ENCODE measurements at places on chromosomes 3 and 15.

- DNase-seq, result no peak
These were observed 260.5 kb upstream of the TPRG1 start for GRCh38 chr3:188911026-188911850.

DNA sequence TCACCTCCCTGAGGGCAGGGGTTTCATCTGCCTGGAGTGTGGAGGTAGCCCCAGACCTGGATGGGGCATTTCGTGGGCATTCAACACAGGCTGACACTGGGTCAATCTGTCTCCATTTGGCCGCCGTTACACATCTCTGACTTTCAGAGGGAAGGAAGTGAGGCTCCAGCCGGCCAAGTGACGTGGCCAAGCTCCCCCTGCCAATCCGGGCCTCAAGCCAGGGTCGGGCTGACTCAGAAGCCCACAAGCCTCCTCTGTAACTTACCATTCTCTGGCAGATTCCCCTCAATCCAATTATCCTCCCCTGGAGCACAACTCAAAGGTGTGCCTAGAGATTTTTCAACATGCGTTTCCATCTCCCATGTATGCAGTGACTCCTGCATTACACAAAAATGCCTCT lies 227.6 kb downstream of the KLF13 start:
- DNase-seq, result no peak

GRCh38 chr3:28982906-28983305 lies 298.0 kb upstream of the RBMS3 start:
- DNase-seq, result no peak

GRCh38 chr3:61134532-61134931 lies 116.7 kb downstream of the FHIT start:
- DNase-seq, result no peak

DNA sequence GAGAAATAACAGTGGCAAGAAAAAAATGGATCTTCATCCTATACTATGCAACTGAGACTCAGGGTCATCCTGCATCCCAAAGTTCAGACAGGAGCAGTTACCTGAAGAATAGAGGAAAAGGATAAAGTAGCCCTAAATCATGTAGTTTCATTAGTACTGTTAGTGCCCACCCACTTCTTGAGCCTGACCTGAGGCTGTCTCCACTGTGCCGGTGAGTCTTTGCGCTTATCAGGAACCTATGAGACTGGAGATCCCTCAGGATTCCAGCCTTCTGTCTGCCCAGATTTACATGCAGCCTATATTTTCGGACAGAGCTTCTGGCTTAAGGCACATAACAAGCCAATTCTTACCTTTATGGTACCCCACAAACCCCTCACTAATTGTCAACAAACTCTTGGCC lies 791.6 kb downstream of the ROBO1 start:
- DNase-seq, result no peak

GRCh38 chr3:176375519-176375918 lies 821.8 kb downstream of the TBL1XR1 start:
- DNase-seq, result no peak

GRCh38 chr15:75129788-75130187 lies 71.9 kb upstream of the C15orf39 start:
- DNase-seq, result no peak

DNA sequence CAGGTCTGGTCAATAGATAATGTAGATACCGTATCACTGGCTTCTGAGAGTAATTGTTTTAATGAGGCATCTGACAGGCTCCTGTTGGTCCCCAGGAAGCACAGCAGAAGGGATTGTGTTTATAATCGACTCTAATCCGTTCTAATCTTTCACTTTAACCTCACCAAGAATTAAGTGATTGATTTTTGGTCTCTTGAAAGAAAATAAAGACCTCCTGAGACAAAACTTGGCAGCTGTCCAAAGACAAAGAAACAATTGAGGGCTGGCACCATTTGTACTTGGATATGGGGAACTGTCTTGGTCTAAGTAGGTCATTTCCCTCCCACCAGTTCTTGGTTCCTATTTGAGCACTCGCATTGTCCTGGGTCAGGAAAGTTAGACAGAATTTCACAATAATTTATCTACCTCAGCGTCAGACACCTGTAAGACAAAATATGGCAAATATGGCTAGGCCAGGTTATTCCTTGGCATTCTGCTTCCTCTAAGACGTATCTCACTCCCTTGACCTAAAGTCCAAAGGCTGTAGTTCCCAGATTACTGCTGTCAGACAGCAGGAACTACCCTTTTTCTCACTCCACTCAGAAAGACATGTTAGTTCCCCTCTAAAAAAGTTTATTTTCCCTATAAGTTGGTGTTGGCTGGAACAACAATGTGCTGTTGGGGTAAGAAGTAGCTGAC lies 22.7 kb upstream of the CD96 start:
- DNase-seq, result no peak

GRCh38 chr3:97102641-97103040 lies 288.2 kb downstream of the EPHA6 start:
- DNase-seq, result no peak

DNA sequence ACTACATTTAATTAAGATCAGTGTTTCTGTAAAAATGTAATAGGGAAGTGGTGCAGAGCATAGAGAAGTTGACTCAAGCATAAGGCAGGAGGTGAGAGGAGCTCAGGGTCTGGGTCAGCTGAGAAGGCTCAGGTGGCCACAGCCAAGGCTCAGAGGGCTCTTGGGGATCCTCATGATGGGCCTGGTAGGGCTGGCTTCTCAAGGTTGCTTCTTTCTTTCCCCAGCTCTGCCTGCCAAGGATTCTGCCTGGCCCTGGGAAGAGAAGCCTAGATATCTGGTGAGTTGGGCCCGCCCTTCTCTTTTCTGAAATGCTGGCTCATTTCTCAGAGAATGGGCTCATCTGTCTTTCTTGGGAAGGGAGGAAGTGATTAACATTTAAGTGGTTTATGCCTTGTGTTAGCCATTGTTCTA lies 6.5 kb downstream of the ZNF589 start:
- DNase-seq, result no peak

DNA sequence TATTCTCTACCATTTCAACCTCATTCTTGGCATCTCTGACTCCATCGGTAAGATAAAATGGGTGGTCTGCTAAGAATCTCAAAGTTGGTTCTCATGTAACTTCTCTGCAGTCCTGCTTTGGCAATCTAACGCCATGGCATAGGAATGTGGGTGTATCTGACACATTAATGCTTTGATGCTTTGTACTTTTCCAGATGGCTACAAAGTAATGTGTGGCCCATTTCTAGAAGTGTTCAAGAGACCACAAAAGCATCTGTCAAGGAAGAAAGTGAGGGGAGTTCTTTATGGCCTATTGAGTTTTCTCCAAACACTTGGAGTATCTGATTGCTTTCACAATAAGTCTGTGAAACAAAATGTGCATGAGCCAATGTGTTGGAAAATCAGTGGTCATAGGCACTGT lies 339.9 kb upstream of the TGFBR2 start:
- DNase-seq, result no peak

Measured in hippocampal formation (tissue), 2 donors.